Activated CD8-positive, alpha-beta memory T cell treated with anti-CD3 and anti-CD28 coated beads for 24 hours (primary cell): ENCODE measurements at places on chromosomes 11 and 22.

GRCh38 chr11:94315664-94316063 is 11.3 kb downstream of the IZUMO1R start:
- no peak for DNase-seq

DNA sequence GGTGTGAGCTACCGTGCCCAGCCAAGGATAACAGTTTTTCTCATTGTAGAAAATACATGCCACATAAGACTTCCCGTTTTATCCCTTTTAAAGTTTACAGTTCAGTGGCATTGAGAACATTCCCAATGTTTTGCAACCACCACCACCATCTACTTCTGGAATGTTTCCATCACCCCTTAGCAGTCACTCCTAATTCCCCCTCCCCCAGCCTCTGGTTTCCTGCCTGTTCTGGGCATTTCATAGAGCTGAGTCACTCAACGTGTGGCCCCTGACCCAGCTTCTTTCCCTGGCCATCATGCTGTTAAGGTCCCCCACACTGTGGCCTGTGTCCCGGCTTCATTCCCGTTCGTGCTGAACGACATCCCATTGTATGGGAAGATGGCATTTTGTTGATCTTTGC is 30.7 kb downstream of the FGF4 start:
- no peak for DNase-seq

GRCh38 chr11:120988603-120989002 is 35.3 kb upstream of the TBCEL start:
- DNase-seq: no peak

DNA sequence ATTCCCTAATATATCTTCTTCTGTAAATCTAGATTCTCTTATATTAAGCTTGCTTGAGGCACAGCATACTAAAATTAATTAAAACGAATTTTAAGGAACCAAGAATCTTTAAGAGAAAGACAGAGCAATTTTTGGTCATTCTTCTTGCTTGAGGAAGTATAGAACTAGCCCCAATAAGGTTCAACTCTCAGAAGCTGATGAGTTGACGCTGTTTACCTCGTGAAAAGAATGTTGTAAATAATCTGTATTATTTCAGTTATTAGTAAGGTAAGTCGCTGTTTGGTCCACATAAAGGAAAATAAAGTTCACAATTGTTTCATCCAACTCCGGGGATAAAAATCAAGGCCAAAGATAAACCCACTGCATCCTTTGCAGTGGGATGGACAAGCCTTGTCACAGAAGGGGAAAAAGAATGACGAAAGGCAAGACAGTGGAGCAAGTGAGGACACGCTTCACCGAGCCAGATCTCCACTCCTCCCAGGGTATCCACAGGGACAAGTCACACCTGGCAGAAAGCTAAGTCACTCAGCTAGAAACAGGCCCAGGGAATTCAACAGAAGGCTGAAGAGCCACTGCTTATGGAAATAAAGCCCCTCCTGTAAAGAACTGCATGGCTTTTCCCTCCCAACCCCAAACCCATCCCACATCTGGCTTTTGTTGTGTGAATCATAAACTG is 752 bp downstream of the POU2AF1 start:
- DNase-seq: no peak

GRCh38 chr11:118679483-118679882 is at the start of gene TREH:
TREH (minus strand) TSS chr11:118679650; CDS start chr11:118679627, 23 bp downstream.
- DNase-seq: no peak

GRCh38 chr11:113242767-113243397 is 71.5 kb upstream of the TTC12 start:
- DNase-seq: no peak
